ENCODE measurements at places on chromosomes 11 and 22. TPM values are rescaled to one million over a fixed set of nuclear protein-coding genes. Genes with fewer than 3 reads are reported as not detected.

The KRTAP5-1 gene
- not detected for total RNA-seq

The DKK3 gene
- 25.9 TPM for total RNA-seq

The CALCA gene
- not detected for total RNA-seq

The GPR83 gene
- total RNA-seq = not detected

The DEFB131B gene
- total RNA-seq = not detected

The PYGM gene
- 0.78 TPM for total RNA-seq

The TRIM51 gene
- total RNA-seq = not detected

The FOLH1 gene
- total RNA-seq = 0.33 TPM

The SPON1 gene
- total RNA-seq = 9.3 TPM

The PACS1 gene
- 19.7 TPM for total RNA-seq

The PANX3 gene
- not detected for total RNA-seq

The MS4A12 gene
- total RNA-seq = not detected

The TBX1 gene
- 1.0 TPM for total RNA-seq

The RELA gene
- 27.5 TPM for total RNA-seq

The KCNQ1OT1 gene
- total RNA-seq = 3.6 TPM

The CSTPP1 gene
- total RNA-seq = 11.2 TPM

The MAPK11 gene
- total RNA-seq = 3.6 TPM

The POU2AF3 gene
- 1.0 TPM for total RNA-seq

The SCGB1A1 gene
- not detected for total RNA-seq

The LSP1 gene
- total RNA-seq = 9.9 TPM

The MYBPC3 gene
- not detected for total RNA-seq

The CXCR5 gene
- total RNA-seq = not detected

The PARVG gene
- total RNA-seq = 8.8 TPM

The OR52H1 gene
- 0.78 TPM for total RNA-seq

The CCND1 gene
- 201 TPM for total RNA-seq

The ADM gene
- 85.4 TPM for total RNA-seq

The OR51B4 gene
- 0.66 TPM for total RNA-seq

The C11orf86 gene
- not detected for total RNA-seq

The MAP6 gene
- 2.6 TPM for total RNA-seq

The FAM180B gene
- total RNA-seq = not detected

The SGSM1 gene
- total RNA-seq = 3.6 TPM

The TSPAN18 gene
- 3.0 TPM for total RNA-seq

The CHRNA10 gene
- 2.3 TPM for total RNA-seq

The GLB1L2 gene
- total RNA-seq = 10.9 TPM

The SMTNL1 gene
- not detected for total RNA-seq

The INS gene
- 1,947 TPM for total RNA-seq

The KRTAP5-9 gene
- total RNA-seq = not detected

The C11orf52 gene
- 14.8 TPM for total RNA-seq

The KIRREL3 gene
- 0.26 TPM for total RNA-seq

The VSTM5 gene
- total RNA-seq = not detected

The SMDT1 gene
- total RNA-seq = 14.8 TPM
